Renal cortical epithelial cell (primary cell): ENCODE measurements at places on chromosomes 13 and 19. TPM values are rescaled to one million over a fixed set of nuclear protein-coding genes. Genes with fewer than 3 reads are reported as not detected.

DNA sequence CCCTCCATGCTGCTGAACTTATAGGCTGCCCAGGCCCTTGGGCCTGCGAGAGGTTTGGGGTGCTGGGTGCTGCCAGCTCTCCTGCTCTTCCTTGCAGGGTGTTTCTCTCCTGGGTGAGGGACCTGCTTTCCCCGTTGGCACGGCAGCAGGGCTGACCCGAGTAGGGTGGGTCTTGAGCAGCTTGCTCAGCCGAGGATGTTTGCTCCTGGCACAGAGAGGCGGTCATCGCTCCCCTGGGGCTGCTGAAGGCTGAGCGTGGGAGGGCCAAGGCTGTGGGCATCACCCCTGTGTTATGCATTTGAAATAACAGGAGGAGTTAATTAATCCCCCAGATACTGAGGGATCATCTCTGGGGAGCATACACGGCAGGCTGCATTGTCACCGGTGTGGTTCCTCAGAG lies 5.3 kb downstream of the KCTD15 start:
- DNase-seq = no peak

GRCh38 chr13:29434217-29434945 lies 161.1 kb downstream of the SLC7A1 start:
- no peak for DNase-seq

- no peak for DNase-seq
Observed at GRCh38 chr13:96686286-96686685, 308.0 kb downstream of the OXGR1 start.

RASAL3 gene
- 0.17 and 2.9 TPM in 2 replicates for total RNA-seq

GRCh38 chr13:79458436-79458835 lies 22.5 kb upstream of the NDFIP2 start:
- no peak for DNase-seq

RPS19 gene
- 1,170 and 2,293 TPM in 2 replicates for total RNA-seq

KLC3 gene
- total RNA-seq = 1.3 and 13.2 TPM in 2 replicates

DNA sequence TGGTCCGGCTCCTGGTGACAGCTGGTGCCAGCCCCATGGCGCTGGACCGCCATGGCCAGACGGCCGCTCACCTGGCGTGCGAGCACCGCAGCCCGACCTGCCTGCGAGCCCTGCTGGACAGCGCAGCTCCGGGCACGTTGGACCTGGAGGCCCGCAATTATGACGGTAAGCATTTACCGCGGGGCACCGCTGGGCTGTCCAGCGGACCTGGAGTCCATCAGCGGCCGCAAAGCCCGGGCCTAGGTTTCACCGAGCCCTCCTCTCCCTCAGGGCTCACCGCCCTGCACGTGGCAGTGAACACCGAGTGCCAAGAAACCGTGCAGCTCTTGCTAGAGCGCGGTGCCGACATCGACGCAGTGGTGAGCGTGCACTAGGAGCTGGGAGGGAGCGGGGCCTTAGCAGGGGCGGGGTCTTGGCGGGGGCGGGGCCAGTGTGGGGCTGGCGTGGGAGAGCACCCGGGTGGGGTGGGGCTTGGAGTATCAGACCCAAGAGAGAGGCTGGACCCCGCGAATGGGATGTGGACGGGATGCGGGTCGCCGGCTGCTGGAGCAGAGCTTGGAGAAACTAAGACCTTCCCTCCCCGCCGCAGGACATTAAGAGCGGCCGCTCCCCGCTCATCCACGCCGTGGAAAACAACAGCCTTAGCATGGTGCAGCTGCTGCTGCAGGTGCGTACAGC lies 8.7 kb downstream of the BCL3 start:
- DNase-seq = no peak
